ENCODE measurements at places on chromosomes 2 and 18.

DNA sequence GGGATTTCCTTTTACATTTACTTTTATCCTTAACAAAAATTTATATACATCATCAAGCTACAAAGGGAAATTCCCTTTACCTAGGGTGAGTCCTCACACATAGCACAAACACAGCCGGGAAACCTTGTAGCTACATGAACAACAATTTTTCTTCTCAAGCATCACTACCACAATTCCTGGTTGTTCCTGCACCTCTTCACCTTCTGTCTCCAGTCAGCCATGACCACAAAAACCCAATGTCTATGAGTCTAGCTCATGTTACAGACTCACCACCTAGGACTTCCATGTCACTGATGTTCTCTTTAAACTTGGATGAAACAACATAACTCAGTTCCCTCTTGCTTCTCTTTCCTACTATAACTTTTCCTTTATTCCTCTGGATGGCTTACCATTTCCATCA is 460.4 kb downstream of the MBD2 start:
- DNase-seq = no peak

- no peak for DNase-seq
These were observed 43.8 kb upstream of the CDH19 start for GRCh38 chr18:66647671-66648070.

DNA sequence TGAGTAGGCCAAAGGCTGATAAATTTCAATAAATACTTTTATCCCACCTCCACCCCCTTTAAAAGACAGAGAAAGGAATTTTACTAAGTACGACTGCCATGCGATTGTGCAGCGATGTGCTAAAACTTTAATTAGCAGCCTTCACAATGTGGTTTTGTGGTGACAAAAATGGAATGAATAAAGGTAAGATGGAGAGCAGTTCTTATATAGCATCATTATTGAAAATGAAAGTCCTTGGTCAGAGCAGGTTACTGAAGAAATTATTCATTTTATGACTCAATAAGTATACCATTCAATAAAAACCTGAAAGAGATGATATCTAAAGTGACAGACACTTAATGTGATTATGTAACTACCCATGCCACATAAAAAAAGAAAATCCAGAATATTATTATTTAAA is 33.2 kb upstream of the MTIF2 start:
- no peak for DNase-seq

GRCh38 chr18:45617284-45617683 is 2.0 kb downstream of the SLC14A2 start:
- no peak for DNase-seq

DNA sequence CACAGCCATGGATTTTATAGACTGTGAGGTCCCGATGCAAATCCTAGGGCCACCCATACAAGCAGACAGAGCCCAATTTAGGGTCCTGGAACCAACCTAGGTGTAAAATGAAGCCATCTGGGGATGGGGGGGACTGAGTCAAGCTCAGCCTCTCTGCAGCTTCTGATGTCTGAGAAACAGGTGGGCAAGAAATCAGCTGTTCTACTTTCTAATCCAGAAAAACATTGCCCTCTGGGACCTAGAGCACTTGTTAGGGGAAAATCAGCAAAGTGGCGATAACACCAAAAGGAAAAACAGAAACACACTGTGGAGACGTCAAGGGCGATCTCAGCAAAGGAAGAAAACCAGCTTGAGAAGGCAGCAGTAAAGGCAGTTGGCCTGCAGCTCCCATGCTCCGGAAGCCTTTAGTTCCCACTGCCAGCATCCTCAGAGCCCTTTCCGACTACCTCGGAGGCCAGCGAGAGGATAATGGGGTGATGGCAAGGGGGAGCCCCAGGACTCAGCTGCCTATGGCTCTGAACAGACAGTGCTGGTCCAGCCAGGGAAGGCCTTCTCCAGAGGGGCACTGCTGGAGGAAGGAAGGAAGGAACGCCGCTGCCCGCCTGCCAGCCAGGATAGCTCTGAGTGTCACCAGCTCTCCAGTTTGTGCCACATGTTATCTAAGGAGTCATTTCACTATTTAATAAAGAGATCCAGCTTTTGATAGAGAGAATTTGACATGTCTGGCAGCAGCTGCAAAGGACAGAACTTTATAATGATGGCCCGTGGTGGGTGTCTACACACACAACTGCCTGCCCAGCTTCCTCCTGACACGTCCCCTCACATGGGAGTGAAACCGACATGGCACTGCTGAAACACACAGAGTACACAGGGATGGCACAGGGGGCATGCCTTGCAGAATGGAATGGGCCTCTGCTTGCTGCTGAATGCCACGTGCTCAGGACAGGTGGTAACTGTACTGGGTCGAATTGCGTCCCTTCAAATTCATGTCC is 37.7 kb downstream of the HS1BP3 start:
- no peak for DNase-seq

DNA sequence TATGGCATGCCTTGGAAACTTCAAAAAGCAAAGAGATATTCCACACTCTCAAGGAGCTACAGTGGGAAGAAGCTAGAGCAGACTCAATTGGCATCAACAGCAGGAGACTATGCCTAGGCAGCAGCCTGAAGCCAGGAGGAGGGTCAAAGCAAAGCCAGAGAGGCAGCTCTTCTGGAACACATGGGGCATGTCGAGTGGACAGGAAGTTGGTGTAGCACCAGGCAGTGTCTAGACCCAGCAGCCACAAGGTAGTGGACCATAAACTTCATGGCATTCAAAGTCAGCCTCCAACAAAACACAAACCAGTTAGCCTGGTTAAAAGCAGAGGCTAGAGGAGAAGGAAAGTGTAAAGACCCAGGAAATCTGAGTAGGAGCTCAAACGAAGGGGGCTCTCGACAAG is 311.2 kb upstream of the PKDCC start:
- no peak for DNase-seq

- no peak for DNase-seq
These were observed 43.0 kb upstream of the HNMT start for GRCh38 chr2:137921105-137921880.

DNA sequence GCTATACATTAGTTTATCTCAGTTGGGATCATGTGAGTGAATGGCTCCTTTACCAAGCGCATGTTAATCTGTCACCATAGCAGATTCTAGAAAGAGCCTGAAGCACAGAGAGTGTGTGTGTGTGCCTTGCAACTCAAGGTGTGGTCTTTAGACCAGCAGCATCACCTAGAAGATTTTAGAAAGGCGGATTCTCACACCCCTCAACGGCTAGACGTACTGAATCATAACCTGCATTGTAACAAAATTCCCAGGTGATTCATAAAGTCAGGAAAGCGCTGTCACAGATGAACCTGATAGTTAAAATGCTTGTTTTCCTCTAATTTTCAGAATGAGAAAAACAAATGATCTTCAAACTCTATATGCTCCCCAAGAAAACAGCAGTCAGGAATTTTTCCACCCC is 45.5 kb upstream of the MAPRE2 start:
- no peak for DNase-seq

GRCh38 chr2:187008111-187008510 is 159.1 kb upstream of the ZSWIM2 start:
- DNase-seq = no peak

DNA sequence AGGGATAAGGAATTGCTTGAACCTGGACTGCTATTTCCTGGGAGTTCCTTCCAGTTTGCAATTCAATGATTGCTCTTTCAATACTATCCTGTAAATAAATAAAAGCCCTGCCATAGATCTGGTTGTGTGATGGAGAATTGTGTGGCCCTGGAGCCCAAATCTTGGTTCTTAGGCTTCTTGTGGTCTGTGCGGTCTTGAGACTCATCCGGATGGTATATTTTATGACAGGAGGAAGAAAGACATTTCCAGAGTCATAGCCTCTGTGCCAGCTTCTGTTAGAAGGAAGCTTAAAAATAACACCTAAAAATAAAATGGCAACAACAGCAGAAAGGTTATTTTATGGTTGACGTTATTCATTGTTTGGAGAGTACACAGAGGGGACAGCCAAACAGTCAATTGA is 137.7 kb downstream of the ABCA12 start:
- DNase-seq = no peak

DNA sequence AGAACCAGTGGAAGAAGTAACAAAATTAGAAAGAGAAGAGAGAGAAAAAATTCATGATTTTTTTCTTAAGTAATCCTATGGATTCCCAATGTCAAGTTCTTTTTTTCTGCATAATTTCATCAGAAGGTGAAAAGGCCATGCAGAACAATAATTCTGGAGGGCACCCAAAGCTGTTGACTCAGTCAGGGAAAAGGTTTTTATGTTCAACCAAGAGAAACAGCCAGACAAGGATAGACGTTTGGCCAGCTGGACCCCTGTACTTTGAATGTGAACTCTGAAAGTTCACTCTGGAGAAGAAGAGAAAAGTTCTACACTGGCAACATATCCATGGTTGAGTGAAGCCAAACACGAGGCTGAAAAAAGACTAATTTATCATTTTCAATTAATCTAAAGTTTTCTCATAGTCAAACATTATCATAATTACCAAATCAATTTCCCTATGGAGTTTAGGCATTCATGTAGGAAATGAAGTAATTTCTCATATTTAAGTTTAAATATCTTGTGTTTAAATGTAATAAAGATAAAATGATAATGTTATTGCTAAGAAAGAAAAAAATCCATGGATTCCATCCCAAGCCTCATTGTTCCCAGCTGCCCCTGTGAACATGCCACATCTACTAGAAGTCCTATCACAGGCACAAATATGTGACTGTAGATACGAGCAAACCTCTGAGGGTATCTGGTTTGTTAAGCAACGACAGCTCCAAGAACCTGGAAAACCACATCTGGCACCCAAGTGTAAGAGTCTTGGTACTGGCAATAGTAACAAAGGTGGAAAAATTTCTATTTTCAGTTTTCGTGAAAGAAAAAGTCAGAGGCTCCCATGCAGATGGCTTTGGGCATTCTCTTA is 742.7 kb upstream of the ACVR2A start:
- DNase-seq = no peak

Data from CD8-positive, alpha-beta T cell (primary cell).